ENCODE measurements at places on chromosomes 1 and 21. TPM values are rescaled to one million over a fixed set of nuclear protein-coding genes. Genes with fewer than 3 reads are reported as not detected.

DNA sequence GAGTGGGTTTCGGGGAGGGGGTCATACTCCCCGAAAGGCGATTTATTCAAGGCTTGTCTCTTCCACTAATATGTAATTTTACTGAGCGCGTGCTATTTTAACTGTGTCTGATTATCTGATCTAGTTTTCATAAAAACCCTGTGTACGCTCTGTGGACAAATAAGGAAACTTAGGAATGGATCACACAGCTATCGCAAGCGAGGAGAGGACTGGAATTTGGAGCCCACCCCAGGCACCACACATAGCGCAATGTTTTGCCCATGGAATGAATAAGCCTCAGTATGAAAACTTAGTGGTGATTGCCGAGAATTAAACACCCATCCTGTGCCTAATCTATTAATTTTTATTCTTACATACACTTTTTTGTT lies 9.8 kb upstream of the RAB42 start:
- no peak for DNase-seq

Gene CFAP74
- total RNA-seq: 8.0 TPM

DNA sequence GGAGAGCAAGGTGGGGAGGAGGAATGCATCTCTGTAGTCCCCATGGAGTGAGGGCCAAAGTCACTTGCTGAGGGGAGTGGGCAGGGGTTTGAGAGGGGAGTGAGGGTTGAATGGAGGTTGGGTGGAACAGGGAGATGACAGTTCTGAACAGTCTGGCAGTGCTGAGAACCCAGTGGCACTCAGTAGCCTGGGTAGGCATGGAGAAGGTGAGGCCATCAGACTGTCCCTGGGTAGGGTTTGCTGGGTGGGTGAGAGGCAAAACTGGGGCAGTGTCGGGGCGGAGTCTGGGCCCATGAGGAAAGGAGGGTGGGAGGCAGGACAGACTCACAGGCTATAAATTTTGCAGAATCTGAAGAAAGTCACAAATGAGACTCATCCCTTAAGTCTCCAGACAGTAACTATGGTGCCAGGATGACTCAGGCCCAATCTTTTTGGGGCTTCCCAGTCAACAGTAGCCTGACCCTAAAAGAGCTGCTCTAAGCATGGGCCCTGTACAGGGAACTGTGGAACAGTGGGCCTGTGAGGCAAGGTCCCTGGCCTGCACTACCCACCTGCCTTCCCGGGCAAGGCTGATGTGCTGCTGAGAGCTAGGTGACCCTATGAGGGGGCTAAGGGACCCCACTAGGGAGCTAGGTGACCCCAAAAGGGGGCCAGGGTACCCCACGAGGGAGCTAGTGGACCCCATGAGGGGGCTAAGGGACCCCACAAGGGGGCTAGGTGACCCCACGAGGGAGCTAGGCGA lies 51.0 kb upstream of the DMRTB1 start:
- no peak for DNase-seq

Gene EPHA8
- not detected for total RNA-seq

DNA sequence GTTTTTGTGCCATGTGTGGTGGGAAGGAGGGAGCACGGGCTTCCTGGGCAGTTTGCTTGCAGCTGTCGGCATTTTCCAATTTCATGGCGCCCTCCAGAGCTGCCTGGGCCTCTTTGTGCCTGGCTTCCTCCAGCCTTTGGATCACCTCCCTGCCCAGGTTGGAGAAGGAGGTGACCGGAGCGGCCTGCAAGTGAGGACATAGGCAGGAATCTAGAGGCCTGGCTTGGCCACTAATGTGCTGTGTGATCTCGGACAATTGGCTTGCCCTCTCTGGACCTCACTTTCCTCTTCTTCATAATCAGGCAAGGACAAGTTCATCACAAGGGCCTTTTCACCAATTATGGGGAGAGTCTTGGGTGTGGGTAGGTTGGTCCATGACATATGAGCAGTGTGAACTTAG lies 245.1 kb downstream of the MATN1 start:
- DNase-seq: no peak

Measured in ovary (tissue), 10 donors.